NCI-H446 treated with DMSO at 0.1 percent for 48 hours (cell line): ENCODE measurements at places on chromosomes 13 and 19.

- no peak for DNase-seq
These were observed 338.0 kb downstream of the ENOX1 start for GRCh38 chr13:43448605-43449336.

GRCh38 chr13:109331011-109331433 is 455.4 kb downstream of the IRS2 start:
- no peak for DNase-seq

GRCh38 chr19:19031891-19032290 is 1.4 kb downstream of the SUGP2 start:
- DNase-seq = no peak

DNA sequence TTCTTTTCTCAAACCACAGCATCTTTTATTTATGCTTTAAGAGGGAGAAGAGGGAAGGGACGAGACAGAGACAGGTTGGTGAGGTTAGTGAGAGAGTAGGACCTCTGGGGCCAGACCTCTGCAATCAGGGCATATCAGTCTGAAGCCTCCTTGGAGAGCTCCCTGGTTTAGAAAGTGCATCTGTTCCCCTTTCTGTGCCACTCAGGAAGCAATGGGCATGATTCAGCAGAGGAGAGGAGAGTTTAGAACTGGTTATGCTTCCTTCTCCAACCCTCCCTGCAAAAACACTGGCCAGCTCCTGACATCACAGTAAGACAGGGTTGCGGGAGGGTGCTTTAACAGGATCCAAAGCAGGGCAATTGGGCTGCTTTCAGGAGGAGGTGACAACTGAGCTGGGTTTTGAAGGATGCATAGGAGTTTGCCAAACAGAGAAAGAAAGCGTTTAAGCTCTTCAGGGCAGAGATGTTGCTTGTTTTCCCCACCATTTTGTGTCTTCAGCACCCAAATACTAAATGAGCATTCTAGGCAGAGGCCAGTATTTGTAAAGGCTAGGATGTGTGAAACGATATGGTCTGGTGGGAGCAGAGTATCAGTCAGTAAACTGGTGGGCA is 33.1 kb downstream of the CERS4 start:
- DNase-seq = no peak
